ENCODE measurements at places on chromosomes 2 and 18.

DNA sequence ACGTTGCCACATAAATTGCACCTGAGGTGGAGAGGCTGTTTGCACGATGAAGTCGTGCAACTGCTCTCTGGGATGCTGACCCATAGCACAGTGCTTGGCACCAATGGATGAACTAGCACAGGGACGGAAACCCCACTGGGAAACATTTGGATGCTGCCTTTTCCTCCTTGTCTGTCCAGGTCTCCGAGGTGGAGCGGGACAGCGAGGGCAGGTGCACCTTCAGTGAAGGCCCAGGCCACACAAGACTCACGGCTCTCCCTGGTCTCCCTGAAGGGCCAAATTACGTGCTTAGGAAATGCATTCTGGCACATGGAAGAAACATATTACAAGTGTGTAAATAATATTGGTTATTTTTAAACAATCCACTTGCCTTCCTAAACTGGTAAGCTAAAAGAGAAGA, 70.3 kb downstream of the TPO start:
- no peak for DNase-seq

GRCh38 chr18:5618047-5618688, 74.4 kb upstream of the EPB41L3 start:
- DNase-seq = no peak

- DNase-seq = no peak
Measured at GRCh38 chr2:16722677-16723076, 57.0 kb upstream of the CYRIA start.

DNA sequence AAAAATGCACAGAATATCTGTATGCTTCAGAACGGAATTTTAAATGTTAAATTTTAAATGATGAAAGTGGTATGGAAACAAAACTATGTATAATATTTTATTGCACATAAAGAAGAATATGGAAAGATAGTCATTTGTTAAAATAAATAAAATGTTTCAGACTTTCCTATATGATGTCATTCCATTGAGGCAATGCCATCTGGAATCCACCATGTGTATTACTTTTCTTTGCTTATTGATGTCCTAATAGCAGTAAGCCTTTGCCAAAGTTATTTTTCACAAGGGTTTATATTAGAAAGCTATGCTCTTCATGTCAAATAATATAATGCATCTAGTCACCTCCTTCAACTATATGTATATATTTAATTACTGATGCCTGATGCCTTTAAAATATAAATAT, 601.6 kb upstream of the PKDCC start:
- DNase-seq = no peak

DNA sequence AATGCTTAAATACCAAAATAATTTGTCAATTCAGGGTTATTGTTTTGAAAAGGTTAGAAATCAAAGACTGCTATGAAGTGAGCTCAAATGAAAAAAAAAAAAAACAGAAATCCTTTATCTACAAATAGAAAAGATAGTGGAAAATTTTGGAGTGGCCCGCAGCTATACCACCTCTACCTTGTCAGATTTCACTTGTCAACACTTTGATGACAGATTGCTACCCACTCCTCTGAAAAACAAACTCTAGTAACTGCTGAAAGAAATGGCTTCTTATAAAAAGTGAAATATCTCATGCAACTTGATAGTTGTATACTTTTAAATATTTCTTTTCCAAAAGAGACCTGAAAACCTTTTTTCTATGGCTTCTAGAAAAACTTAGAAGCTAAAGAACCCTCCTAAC, 84.5 kb downstream of the WDPCP start:
- no peak for DNase-seq

DNA sequence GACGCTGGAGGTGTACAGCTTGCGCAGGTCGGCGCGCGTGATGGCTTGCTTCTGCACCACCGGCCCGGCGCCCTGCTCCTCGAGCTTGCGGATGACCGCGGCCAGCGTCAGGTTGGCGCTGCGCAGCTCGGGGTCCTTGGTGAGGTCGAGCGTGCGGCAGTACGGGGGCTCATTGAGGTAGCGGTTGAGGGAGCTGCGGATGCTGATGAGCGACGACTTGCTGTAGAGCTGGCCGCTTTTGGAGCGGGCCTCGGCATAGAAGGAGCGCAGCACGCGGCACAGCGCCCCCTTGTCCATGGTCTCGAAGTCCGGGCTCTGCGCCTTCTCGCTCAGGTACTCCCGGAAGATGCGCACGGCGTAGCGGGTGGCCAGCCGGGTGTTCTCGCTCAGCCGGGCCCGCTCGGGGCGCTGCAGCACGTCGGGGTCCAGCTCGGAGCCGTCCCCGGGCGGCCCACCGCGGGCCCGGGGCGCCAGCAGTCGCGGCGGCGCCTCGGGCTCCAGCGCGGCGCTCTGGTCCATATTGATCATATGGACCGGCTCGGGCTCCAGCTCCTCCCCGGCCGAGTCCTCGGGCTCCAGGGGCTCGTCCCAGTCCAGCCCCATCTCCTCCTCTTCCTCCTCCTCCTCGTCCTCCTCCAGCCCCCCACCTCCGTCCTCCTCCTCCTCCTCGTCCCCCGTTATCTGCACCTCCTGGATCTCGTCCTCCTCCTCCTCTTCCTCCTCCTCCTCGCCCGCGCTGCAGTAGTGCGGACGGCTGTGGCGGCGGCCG, 523 bp downstream of the KCTD1 start:
- DNase-seq = peak; percentile 15

- DNase-seq = no peak
Measured at GRCh38 chr2:191522478-191523120, 155.3 kb upstream of the NABP1 start.

- no peak for DNase-seq
Measured at GRCh38 chr18:7658701-7659100, 91.6 kb downstream of the PTPRM start.

DNA sequence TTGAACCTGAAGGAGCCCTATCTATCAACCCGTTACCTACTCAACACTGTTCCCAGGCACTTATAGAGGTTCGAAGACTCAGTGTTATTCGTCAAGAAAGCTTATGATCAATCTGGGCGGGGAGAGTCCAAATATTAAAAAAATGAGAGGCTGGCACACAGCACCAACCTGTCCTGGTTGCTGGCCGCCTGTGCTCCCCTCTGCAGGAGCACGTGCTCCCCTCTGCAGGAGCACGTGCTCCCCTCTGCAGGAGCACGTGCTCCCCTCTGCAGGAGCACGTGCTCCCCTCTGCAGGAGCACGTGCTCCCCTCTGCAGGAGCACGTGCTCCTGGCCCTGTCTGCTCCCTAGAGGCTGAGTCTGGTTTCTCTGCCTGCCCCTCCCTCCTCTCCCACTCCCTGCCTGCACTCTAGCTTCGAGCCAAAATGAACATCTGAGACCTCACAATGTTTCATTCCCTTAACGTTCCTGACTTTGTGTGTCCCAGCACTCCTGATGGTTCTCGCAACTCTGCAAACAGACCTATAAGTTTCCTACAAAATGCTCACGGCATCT, 614.0 kb upstream of the ID2 start:
- DNase-seq = no peak

DNA sequence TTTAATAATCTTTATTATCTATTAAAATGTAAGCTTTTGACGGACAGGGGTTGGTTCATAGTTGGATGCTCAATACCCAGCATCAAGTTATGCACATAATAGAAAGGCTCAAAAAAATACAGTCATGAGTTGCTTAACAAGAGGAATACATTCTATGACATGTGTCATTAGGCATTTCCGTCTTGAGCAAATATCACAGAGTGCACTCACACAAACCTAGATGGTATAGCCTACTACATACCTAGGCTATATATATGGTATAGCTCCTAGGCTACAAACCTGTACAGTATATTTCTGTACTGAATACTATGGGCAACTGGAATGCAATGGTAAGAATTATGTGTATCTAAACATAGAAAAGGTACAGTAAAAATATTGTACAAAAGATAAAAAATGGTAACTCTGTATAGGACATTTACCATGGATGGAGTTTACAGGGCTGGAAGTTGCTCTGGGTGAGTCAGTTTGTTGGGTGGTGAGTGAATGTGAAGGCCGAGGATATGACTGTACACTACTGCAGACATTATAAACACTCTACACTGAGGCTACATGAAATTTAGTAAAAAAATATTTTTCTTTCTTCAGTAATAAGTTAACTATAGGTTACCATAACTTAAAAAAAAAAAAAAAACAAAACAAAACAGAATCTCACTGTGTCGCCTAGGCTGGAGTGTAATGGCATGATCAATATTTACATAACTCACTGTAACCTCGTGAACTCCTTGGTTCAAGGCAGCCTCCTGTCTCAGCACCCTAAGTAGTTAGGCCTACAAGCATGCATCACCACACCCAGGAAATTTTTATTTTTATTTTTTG, 201.2 kb downstream of the NBAS start:
- no peak for DNase-seq

GRCh38 chr2:233387667-233388528, 33.6 kb downstream of the DGKD start:
- no peak for DNase-seq

- DNase-seq = no peak
Measured at GRCh38 chr2:105118960-105119359, 81.1 kb downstream of the MRPS9 start.

DNA sequence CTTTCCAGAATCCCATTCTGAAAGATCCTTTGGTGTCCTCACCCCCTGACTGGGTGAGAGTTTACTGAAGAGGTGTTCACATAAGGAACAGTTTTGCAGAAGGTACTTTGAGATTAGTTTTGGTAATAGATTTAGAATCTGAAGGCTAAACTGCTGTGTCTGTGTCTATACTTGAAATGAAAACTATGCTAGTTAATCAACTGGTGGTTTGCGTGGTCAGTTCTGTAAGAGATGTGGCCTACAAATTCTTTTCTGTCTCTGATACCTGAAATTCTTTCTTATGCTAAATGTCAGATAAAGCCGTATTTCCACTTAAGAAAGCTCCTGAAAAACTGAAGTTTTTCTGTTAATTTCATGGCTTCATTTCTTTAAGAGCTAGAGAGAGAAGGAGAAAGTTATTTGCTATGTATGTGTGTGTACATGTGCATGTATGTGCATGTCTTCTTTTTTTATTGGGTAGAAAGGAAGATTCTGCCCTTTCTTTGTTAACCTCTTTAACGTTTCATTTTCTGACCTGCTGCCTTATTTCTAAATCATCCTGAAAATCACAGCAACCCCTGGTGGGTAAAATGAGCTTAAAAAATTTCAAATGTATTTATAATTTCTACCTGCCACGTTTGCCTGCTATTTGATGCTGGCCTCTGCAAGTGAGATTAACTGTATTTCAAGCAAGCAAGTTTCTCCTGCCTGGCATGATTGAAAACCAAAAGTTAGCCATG, 552.0 kb upstream of the NRP2 start:
- DNase-seq = no peak

DNA sequence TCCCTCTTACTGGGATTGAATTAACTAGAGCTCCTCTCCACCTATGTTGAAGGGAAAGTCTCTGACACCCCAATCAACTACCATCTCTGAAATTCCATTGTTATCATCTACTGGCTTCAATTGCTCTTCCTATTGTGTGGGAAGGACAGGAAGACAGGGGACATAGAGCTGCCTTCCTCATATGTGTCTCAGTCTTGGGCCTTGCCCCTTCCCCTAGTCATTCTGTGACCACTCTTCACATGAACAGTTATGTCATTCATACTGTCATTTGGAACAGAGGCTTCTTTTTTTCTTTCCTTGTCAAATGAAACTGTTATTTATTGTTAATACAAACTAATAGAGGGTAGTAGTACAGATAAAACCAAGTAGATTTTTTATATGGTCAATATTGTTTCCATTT, 69.6 kb upstream of the EMILIN2 start:
- DNase-seq = no peak

DNA sequence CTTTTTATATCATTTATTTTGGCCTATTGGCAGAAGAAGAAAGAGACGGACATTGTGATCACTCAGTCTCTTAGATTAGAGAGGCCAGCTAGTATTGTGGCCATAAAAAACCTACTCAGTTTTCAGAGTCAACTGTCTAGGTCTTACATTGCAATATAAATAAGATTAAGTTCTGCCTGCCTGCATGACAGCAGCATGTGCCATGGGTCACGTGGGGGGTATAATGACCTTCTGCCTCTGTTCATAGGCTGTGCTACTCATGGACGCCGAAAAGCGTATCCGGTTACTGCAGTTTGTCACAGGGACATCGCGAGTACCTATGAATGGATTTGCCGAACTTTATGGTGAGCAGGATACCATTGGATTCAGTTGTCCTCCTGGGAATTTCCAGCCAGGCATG, 238.5 kb downstream of the ALPK2 start:
- no peak for DNase-seq

DNA sequence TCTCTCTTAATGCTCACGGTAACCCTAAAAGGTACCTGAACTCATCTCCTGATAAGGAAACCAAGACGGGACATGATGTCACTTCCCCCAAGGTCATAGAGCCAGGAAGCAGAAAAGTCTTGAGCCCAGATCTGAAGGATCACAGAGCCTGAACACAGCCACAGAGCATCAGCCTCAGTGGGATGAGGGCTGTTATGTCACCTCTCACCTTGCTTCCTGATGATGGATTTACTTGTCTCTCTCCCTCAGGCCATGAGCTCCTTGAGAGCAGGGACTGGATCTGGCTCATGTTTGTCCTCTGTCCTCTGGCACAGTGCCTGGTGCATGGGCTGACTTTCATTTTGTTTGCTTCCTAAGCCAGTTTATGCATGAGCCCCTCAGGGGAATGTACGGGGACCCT, 54.2 kb downstream of the SERTAD2 start:
- DNase-seq = no peak

DNA sequence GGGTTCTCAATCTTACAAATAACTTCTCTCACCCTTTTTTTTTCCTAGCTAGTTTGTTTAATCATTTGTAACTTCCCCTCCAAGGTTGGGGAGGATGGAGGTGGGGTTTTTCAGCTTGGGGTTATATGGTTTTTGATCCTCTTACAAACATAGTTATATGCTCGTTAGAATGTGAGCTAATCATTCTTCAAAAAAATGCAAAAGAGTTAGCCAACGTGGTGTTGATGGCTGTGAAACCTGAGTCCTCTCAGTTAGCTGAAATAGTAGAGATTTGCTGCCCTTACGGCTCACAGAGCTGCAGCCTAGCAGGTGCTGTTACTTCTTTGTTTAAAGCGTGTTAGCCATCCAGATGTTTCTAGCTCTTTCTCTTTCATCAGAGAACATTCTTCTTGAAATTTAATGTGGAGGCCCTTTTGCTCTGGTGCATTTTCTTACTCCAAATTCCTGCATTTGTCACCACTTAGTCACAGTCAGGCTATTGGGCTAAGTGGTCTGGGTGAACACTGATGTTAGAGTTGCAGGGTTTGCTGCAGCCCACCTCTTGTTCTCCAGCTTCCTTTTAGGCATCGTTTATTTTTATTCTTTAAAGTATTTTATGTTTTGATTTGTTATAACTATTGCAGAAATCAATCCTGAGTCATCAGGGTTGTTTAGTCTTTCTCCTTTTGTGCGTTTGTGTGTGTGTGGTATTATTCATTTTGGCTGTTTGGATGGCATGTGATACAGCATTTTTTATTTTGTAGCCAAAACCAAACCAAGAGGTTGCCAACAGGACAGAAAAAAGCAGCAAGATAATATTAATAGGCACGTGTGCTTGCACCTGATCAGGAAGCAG, 41.1 kb downstream of the LIMS1 start:
- DNase-seq = no peak

DNA sequence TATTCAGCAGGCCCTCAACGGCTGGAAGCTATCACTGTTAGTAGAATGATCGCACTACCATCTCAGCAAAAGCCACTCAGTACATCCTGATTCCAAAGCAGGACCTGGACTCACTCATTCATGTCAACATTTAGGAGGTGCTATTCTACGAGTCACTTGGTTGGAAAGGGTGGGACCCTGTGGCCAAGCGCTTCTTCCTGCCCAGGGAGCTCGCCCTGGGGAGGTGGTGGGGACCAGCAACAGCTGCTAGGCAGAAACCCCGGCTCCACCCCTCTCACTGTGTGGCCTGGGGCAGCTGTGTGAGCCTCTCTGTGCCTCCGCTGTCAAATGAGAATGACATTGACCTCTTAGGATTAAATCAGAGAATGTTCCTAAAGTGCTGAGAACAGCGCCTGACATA, 231.4 kb downstream of the EIPR1 start:
- DNase-seq = no peak
